Right ventricle myocardium inferior (tissue), 1 donor: ENCODE measurements at places on chromosomes 7 and 10.
A peak's percentile ranks its signal among the peaks of the same experiment; 100 is the strongest.

DNA sequence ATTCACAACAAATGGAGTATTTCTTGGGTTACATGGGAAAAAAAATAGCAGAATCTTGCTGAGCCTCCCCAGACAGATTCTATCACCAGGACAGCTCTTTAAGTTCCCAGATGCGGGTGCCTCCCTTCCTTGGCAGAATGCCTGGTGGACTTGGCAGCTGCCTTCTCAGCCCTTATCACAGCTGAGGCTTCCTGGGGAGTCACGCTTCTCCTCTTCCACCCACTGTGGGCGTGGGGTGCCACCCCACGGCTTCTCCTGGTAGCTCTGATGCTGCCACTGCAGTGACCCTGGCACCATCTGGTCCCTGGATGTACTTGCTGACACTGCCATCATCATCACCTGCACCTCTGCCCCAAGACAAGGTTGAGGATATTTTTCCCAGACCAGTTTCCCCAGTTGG lies 16.2 kb upstream of the NME8 start:
- DNase-seq: peak; percentile 82

GRCh38 chr10:119316729-119317097 lies 109.3 kb downstream of the GRK5 start:
- DNase-seq: no peak

GRCh38 chr10:6363511-6363910 lies 160.8 kb downstream of the PFKFB3 start:
- DNase-seq: no peak

- no peak for DNase-seq
Measured at GRCh38 chr7:11784769-11785536, 47.0 kb downstream of the THSD7A start.
